Tongue (tissue), 3 donors: ENCODE measurements at places on chromosomes 3 and 15. TPM values are rescaled to one million over a fixed set of nuclear protein-coding genes. Genes with fewer than 3 reads are reported as not detected.

PAQR5 gene
- total RNA-seq: 0.92 TPM

RLBP1 gene
- total RNA-seq: not detected

KCNH8 gene
- 0.21 TPM for total RNA-seq

FSTL1 gene
- 799 TPM for total RNA-seq

ATRIP gene
- 8.7 TPM for total RNA-seq

EFCAB12 gene
- not detected for total RNA-seq

OR5H6 gene
- not detected for total RNA-seq

GLT8D1 gene
- total RNA-seq: 109 TPM

NAALADL2 gene
- 76.0 TPM for total RNA-seq

ULK4 gene
- total RNA-seq: 22.2 TPM

COL6A5 gene
- not detected for total RNA-seq

ASB7 gene
- 17.6 TPM for total RNA-seq

SPINK8 gene
- total RNA-seq: not detected

GATM gene
- total RNA-seq: 743 TPM

GREM1 gene
- 1.6 TPM for total RNA-seq

GP5 gene
- total RNA-seq: 0.21 TPM

ABHD5 gene
- 23.8 TPM for total RNA-seq

VGLL3 gene
- total RNA-seq: 30.6 TPM

TRPM1 gene
- not detected for total RNA-seq

TERB2 gene
- total RNA-seq: not detected

ACP3 gene
- 8.3 TPM for total RNA-seq

STRA6 gene
- total RNA-seq: 14.2 TPM

MTMR10 gene
- 41.5 TPM for total RNA-seq

VGLL4 gene
- 75.6 TPM for total RNA-seq

PLCH1 gene
- 3.1 TPM for total RNA-seq

GALNT15 gene
- 5.5 TPM for total RNA-seq

WDR76 gene
- 11.7 TPM for total RNA-seq

CCDC80 gene
- 79.3 TPM for total RNA-seq

SLC24A5 gene
- not detected for total RNA-seq

FMN1 gene
- 5.3 TPM for total RNA-seq

CD86 gene
- total RNA-seq: 2.5 TPM

ZCWPW2 gene
- 1.0 TPM for total RNA-seq

LXN gene
- 17.6 TPM for total RNA-seq

PFKFB4 gene
- 9.4 TPM for total RNA-seq

ZNF502 gene
- 10.5 TPM for total RNA-seq

MINAR1 gene
- total RNA-seq: 0.82 TPM

WDR6 gene
- 81.6 TPM for total RNA-seq

ZNF385D gene
- total RNA-seq: 5.4 TPM

GOLGA8M gene
- total RNA-seq: 0.10 TPM

PLA2G4E gene
- total RNA-seq: 1.9 TPM

DUOX2 gene
- total RNA-seq: 2.1 TPM

IMPG2 gene
- 2.1 TPM for total RNA-seq

SPRED1 gene
- 64.1 TPM for total RNA-seq

SLC12A1 gene
- total RNA-seq: not detected

MCTP2 gene
- total RNA-seq: 16.6 TPM

MORC1 gene
- total RNA-seq: not detected

PYDC2 gene
- total RNA-seq: not detected
